Left colon (tissue), 2 donors: ENCODE measurements at places on chromosomes 7 and 10.

DNA sequence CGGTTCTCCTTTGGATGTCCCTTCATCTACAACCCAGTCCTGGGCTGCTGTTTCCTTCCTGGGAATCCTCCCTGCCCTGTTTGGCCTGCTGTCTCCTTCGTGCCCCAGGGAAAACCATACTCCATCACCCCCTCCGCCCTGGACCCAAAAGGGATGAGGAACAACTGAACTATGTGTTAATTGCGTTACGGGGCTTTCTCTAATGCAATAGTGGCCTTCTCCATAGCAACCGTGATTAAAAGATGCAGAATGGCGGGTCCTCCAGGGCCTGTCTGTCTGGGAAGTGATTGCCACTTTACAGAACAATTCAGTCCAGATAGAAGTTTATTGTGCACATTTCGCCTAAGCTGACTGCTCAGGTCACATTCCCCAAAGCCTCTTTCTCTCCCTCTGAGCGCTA is 112.0 kb upstream of the FGFR2 start:
- no peak for DNase-seq

DNA sequence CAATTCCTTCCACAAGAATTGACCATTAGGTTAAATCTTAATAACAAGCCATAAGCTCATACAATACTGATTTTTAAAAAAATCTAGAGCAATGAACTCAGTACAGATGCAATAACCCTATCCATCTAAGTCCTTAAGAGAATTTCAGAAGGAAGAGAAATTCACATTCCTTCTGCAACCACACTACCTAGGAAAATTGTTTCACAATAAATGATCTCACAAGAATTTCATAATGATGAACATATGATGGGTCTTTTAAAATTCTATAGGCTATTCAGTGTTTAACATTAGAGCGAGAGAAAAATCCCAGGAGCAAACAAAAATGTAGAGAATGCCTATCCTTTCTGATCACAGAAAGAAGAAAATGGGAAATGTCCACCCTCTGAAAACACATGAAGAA is 70.0 kb upstream of the MAGI2 start:
- DNase-seq: no peak

DNA sequence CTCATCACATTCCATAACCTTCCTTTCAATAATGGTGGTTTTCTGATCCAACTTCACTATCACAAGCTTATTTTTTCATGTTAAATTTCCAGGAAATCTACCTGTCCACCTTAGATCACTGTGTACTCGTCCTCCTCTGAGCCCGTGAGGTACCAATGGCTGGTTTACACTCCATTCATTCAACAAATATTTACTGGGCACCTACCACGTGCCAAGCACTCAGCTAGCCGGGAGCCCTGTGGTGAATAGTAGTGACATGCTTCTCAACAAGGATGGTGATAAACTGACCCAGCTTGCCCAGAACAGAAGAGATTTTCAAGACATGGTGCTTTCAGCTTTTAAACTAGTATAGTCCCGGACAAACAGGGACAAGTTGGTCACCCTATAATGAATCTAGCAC is 98.2 kb downstream of the FAM204A start:
- no peak for DNase-seq

GRCh38 chr10:32650246-32650655 is 204.3 kb downstream of the CCDC7 start:
- DNase-seq: no peak

- DNase-seq: no peak
Measured at GRCh38 chr7:12257582-12257981, 46.5 kb downstream of the TMEM106B start.

DNA sequence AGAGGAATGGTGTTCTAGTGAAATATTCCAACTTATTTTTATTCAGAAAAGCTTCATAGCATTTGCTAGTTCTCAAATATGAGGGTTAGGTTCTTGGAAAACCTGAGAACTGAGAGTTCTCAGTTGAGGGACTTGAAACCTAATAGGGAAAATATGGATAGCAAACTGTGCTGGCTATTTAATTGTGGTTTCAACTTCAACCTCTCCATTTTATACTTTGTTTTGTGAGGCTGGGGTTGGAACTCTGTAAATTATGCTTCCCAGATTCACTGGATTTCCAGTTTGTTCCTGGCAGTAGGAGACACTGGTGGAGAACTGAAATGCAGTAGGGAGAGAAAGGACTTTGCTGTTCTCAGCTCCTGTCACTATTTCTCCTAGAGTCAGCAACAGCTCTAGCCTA is 52.7 kb downstream of the CDK14 start:
- DNase-seq: no peak

- DNase-seq: peak; percentile 49
Measured at GRCh38 chr10:7410862-7411670, at the start of gene SFMBT2. Gene SFMBT2 (minus strand): TSS chr10:7411034. CDS start chr10:7381898, 29,136 bp downstream.

DNA sequence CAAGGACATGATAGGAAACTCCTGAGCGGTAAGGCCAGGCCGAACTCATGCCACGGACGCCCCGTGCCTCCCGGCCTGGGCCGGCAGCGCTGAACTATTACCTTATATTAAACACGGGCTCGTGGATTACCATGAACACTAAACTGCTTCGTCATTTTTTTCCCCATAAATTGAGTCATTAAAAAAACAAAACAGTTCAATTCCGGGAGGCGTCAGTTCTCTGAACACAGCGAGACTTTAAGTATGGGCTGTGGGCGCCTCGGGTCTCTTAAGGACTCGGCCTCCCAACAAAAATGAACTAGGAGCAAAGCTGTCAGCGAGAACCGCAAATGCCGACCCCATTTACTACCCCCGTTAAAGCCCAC is 519 bp downstream of the PITRM1 start:
- no peak for DNase-seq

DNA sequence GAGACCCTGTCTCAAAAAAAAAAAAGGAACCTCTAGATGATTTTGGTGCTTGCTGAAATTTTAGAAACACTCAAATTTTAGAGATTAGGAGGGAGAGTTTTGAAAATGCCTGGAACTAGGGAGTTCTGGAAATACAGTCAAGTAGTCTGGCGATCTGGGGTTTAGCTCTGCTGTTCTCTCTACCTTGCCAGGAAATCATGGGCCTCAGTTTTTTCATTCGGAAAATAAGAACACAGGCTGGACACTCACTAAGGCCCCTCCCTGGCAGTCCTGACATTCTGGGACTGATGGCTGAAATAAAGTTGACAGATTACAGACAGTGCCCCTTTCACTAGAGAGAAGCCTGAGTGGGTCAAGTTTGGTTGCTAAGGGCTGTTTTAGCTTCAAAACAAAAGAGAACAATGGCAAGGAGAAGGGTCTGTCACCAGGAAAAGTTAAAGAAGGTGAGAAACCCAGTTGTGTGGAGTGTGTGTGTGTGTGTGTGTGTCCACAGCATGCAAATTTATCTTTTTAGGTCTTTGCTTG is 25.0 kb upstream of the CALN1 start:
- no peak for DNase-seq

DNA sequence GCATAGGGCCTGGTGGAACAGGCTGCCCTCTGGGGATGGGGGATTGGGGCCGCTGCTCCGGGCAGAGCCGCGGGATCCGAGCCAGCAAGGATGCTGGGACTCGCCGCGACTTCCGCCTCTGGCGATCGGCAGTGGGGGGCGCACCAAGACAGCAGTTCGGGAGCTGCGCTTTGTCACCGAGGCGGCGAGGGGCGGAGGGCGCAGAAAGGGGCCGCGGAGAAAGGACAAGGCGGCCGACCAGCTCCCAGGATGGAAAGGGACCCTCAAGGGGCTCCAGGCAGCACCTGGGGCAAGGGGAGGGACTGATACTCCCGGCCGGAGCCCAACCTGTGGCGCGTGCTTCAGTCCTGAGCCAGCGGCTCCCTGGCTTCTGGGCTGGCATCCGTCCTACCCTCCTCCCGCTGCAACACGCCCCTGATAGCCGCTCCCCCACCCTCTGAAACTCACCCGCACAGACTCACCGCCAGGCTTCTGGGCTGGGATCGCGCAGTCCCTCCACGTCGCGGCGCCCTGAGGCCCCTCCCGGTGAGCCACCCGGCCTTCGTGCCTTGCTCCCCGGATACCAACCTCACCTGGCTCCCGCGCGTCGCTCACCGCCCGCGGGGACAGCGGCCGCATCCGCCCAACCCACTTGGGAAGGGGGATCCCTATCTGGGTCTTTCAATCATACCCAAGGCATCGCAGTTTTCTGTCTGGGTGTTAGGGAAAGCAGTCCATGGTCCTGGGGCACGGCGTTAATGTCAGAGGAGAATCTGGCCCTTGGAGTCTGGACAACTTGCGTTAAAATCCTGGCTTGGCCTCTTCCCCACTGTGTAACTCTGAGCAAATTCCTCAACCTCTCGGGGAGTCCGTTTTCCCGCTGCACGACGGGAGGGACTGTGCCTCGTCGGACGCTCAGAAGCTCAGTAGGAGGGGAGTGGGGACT is 7.0 kb upstream of the EVX1 start:
- peak; percentile 82 for DNase-seq

- DNase-seq: no peak
Measured at GRCh38 chr10:68628576-68629127, 68.5 kb downstream of the TET1 start.

DNA sequence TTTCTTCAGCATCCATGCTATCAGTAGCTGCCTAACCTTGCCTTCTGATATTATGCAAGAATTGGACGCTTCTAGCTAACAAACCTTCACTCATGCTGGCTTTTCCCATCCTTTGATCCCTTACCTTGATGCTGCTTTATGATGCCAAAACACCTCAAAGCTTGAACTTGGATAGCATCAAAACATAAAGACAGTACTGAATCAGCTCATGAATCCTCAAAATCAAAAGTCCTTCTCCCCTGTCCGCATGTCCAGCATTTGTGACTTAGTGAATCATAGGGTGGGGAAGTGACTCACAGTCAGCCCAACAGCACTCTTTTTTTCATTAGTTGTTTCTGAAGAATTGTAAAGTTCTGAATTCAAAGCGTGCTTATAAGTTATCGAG is 89.5 kb upstream of the PIK3CG start:
- no peak for DNase-seq
